Stimulated activated CD4-positive, alpha-beta T cell treated with anti-CD3 and anti-CD28 coated beads, Interleukin-12 subunit alpha, Interleukin-12 subunit beta, amount 100 ng/mL, for 48 hours (primary cell): ENCODE measurements at places on chromosomes 6 and 20.

GRCh38 chr6:38730140-38730862, 15.2 kb downstream of the DNAH8 start:
- no peak for DNase-seq

- DNase-seq = no peak
Measured at GRCh38 chr6:32475392-32476206, 35.9 kb downstream of the HLA-DRA start.

DNA sequence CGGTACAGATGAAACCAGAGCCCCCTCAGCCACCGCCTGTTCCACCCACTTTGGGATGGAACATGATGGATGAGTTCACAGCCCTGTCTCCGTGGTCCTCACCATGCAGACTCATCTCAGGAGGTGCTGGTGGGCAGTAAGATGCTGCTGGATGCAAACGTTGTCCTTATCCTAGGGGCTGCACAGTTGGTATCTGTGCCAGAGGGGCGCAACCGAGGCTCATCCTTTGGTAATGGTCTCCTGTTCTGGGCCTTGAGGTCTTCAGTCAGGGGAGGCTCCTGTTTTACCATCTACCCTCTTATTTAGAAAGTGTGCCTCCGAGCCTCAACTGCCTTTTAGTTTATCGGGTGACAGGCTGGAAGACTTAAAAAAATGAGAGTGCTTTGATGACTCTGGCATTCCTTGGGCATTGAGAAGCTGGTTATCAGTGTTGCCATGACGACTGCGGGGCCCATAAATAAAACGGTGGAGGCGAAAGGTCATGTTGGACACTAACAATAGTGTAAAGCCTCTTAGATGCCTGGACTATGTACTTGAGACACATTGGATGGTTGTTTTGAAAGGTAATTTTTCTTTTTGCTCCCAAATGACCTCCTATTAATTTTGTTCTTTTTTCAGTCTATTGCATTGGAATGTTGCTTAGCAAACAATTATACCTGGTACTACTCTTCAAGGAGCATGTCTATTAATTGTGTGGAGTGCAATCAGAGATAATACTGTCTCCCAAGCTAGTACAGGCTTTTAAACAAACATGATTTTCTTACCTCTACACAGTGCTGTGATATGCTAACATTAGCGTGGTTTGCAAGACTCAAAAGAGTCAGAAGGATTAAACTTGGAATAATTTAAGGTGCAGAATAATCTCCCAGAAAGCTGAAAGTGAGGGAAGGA, 74.2 kb upstream of the DSP start:
- DNase-seq = no peak

- DNase-seq = no peak
Measured at GRCh38 chr20:38434301-38434741, 807 bp downstream of the SNHG17 start.

DNA sequence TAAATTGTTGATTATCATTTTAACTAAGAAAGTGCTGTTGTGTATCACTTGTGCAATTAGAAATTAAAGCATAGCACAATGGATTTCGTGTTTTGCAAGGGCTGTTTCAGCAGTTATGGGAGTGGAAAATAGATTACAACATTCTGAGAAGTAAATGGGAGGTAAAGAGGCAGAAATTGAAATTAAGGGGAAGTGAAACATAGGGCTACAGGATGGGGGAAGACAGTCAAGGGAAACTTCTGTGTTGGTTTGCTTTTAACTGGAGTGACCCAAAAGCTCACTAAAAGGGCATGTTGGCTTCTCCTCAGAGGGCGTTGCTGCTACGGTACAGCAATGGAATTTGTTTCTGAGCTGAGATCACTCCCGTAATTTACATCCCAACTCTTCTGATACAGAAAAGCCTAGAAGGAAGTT, 147.5 kb downstream of the BCAS1 start:
- DNase-seq = no peak

DNA sequence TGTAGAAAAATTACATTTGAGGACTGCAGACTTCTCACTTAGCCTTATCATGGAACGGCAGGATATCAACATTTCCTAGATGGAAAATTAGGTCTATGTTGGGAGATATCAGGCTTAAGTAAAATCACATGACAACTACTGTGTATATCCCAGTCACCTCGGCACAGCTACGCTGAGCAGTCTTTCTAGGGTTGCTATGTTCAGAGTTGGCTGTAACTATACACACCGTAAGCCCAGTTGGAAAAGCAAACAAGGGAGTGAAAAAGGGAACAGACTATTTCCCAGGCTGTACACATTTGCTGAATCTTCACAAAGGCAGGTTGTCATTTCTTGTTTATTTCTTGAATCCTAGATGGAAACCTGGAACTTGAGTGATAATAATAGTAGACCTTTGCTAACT, 80.7 kb upstream of the PTPRK start:
- DNase-seq = no peak

DNA sequence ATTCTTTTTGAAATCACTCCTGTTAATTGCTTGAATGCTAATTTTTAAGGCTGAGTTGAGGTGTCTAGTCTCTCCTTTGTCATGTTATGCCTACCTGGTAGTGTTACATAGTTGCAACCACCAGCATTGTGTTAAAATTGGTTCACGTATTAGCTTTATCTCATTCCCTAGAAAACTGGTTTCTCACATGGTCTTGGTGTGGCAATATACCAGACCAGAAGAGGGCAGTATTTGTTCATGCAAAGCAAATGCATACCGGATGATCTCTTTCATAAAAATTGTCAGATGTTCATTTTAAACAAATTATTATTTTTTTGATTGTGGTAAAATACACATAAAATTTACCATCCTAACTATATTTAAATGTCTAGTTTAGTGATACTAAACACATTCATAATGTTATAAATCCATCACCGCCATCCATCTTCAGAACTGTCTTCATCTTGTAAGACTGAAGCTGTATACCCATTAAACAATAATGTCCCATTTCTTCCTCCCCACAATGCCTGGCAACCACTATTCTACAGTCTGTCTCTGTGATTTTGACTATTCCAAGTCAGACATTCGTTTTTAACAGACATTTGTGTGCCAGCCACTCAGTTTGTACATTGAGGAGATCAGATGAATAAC, 92.8 kb downstream of the ATRN start:
- peak; percentile 23 for DNase-seq

- DNase-seq = no peak
Measured at GRCh38 chr6:34491091-34491430, 25.2 kb downstream of the PACSIN1 start.

DNA sequence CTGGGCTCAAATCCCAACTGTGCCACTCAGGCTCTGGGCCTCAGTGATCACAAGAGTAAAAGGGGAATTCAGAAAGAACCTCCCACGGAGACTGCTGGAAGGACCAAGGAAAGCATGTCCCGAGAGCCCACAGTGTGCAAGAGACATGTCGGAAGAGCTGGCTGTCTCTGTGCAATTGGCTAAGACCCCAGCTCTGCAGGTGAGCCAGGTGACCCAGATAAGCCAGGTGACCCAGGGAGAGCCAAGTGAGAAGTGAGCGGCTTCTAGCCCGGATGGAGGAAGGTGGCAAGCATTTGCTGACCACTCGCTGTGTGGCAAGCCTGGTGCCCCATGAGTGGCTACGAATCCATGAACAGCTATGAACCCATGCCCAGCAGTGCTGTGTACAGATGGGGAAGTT, 59.1 kb downstream of the RIPOR3 start:
- DNase-seq = no peak

DNA sequence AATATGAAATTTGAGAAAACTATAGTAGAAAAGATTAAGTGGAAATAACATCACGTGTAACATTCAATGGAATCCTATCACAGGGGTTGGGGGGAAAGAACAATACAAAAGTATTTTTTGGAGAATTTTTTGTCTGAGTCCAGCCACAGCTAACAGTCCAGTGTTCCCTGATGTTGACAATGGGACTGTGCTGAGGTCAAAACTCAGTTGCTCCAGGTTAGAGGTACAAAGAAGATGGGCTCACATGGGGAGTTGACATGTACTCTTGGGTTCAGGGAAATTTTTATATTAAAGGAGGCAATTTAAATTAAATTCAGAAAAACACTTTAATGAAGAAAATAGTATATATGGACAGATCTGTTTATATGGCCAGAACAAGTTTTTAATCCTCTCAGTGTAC, 995 bp downstream of the MYCT1 start:
- DNase-seq = no peak

DNA sequence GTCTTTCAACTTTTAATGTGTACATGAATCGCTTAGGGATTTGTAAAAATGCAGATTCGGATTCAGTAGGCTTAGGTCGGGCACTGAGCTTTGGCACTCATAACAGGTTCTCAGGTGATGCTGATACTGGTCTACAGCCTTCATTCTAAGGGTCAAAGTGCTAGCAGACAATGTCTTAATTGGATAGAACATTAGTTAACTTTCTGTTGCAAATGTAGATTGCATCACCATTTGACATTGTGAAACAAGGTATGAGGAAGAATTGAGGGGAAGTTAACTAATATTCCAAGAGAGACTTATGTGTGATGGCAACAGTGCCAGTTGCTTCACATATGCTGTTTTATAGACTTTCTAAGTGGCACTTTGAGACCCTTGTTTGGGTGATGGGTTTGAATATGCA, 86.9 kb downstream of the MLIP start:
- no peak for DNase-seq

- no peak for DNase-seq
Measured at GRCh38 chr6:108836061-108836460, 12.2 kb upstream of the ARMC2 start.

- DNase-seq = no peak
Measured at GRCh38 chr6:115362234-115362633, 698.5 kb downstream of the FRK start.

GRCh38 chr6:29146179-29146578, 24.5 kb upstream of the OR2J2 start:
- DNase-seq = no peak

DNA sequence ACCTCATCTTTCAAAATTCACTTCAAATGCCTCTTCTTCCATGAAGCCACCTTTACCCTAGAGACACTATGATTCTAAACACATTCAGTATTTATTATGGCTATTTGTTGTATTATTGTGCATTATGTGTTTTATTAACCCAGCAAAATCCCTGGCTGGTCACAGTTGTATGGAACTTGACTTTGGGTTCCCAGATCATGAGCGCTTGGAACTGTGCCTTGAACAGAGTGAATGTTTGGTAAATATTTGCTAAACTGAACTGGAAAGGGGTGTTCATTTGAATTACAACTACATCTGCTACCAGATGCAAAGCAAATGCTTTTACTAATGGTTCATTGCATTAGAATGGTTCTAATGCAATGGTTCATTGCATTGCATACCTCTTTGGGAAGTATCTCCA, 259.8 kb downstream of the PKHD1 start:
- DNase-seq = no peak

DNA sequence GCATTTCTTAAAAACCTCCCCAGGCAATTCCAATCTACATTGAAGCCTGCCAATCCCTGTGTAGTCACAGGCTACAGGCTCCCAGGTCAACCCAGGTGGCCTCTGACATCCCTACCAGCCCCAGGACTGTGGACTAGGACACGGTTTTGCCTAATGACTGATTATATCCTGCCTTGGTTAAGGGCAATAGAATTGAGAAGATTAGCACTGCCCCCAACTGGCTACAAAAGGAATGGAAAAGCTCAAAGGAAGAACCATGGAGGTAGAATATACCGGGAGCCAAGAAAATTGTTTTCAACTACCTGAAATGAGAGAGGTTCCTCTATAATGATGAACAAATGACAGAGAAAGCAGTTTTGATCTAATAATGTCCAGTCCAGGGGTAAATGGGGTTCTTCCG, 421.1 kb upstream of the AGPAT4 start:
- no peak for DNase-seq

DNA sequence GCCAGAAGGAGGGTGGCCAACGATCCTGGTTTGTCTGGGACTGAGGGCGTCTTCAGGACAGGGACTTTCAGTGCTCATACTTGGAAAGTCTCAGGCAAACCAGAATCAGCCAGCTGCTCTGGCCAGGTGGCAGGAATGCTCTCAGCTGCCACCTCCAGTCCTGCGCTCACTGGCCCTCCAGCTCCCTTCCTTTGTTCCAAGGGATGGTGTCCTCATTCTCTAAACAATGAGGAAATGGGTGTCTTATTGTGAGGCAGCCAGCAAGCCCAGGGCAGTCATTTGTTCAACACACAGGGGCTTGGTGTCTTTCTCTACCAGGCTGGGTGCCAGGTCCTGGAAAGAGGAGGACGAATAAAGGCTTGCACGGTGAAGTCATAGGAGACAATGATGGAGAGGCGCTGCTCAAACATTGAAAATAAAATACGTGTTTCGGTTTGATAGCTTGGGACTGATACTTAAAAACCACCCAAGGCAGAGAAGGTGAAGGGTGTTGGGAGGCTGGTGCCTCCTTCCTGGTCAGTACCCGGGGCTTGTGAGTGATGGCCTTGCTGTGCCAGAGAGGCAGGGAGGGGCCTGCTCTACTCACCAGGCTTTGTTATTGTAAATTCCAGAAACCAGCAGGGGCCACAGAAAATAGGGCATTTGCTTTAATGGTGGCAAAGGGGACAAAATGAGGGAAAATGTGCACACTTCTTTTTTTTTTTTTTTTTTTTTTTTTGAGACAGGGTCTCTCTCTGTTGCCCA, 11.3 kb upstream of the TMEM181 start:
- no peak for DNase-seq

GRCh38 chr20:51382111-51382985, 160.2 kb downstream of the NFATC2 start:
- DNase-seq = no peak

DNA sequence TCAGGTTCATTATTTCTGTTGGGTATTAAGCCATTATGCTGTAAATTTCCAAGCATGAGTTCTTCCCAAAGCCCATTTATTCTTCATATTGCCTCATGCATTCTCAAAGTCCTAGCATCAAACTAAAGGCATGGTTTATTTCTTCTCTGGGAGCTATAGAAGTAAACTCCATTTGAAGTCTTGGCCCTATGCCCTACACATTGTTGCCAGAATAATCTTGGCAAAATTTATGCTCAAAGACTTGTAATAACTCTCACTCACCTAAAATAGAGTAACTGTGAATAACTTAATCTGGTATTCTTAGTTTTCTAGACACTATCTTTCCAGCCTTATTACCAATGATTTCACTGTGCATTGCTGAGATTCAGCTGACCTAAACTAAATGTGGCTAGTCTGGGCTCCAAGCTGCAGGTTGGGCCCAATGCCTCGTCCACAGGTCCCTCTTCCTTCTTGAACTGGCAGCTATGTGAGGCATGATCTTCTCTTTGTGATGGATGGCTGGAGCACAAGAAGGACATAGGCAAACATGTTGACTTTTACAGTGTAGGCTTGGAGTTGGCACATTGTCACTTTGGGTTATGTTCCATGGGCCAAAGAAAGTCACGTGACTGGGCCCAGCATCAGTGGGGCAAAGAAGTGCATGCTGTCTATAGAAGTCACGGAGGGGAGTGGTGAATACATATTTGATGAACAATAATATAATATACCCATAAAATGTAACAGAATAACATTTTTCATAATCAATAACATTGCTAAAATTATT, 39.1 kb upstream of the ANKEF1 start:
- DNase-seq = no peak

- DNase-seq = no peak
Measured at GRCh38 chr6:16760516-16761470, at the start of gene ATXN1. Gene ATXN1 (minus strand): TSS chr6:16761460.

- no peak for DNase-seq
Measured at GRCh38 chr6:3453413-3454272, 3.2 kb downstream of the SLC22A23 start.
